Activated T-cell treated with anti-CD3 and anti-CD28 coated beads, Interleukin-2, amount 50 U/mL, for 72 hours (primary cell): ENCODE measurements at places on chromosomes 11 and 22.
A peak's percentile ranks its signal among the peaks of the same experiment; 100 is the strongest.

- DNase-seq, result no peak
Observed at GRCh38 chr11:82462608-82463242, 270.9 kb downstream of the FAM181B start.

- no peak for DNase-seq
Observed at GRCh38 chr11:9717040-9717357, 53.1 kb downstream of the SWAP70 start.

DNA sequence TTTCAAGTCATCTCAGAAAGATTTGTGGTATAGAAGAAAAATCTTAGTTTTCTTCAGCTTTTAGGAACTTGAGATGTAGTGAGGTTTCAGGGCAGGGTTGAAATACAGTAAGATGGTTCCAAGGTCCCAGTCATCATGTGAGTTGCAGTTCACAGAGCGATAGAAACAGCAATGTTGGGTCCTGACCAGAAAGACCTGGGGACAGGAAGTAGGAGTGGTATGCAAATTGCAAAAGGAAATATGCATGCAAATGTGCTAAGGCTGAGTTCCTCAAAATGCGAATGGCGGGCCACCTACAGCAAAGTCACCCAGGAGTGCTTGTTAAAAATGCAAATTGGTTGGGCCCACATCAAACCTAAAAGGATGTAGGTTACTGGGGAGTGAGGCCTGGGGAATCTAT is 1032.7 kb upstream of the TENM4 start:
- no peak for DNase-seq

DNA sequence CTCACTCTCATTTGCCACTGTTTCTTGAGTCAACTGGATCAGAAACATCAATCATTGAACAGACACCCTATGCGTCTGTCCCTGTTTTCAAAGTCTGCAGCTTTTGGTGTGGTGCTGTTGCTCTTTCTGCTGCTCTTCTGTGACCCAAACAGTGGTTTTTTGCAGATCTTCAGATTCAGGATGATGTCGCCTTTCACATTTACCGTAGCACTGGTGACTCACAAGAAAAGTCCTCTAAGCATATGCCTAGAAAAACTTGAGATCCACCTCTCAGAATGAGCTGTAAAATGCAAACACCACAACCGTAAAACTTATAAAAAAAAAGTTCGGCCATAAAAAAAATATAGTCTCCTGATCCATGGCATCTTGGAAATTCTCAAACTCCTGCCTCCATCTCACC is 400.4 kb downstream of the NTM start:
- DNase-seq, result no peak

DNA sequence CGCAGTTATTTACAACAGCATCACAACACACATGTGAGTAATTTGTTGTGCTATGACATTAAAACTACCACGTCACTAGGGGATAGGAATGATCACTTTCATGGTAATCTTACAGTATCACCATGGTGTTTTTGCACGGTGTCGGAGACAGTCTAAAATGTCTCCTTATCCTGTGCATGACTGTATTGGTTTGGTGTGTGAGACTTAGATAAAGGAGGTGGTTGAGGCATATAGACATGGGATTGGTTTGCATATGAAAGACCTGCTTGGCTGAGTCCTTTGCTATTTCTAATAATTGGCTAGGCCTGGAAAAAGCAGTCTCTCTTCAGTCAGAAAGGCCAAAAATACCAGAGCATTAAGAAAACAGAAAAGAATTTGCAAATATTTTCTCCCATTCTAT is 30.2 kb downstream of the MSANTD4 start:
- no peak for DNase-seq

DNA sequence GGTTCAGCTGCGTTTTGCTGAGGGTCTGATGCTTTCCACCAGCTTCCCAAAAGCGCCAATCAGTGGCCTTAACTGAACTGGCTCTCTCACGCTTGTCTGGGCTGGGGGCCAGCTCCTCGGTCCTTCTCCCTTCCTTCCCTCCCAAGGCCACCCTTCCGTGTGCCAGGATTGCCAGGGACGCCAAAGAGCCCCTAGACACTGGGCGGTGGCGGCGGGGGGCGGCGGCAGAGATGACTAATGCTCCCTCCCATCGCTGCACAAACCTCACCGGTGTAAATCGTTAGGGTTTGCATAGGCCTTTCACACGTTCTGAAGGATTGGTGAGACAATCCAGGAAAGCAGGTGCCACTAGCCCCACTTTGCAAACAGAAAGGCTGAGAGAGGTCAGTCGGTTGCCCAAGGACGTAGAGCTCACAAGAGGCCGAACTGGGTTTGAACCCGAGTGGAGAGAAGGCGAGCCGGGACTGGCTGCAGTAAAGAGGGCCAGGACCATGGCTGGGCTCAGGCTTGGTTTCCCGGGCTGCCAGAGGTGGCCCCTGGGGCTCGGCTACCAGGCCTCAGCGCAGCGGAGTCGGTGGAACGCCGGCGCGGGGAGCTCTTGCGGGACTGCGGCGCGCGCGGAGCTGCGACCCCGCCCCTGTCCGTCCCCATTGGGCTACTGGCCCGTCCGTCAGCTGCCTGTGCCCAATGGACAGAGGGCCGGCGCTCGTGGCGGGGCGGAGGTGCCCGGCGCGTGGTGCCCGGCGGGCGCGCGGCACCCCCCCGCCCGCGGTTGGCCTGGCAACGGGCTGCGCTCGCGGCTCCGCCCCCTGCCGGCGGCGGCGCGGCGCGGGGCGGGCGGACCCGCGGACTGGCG is 589 bp upstream of the GNAZ start:
- DNase-seq, result peak; percentile 91

DNA sequence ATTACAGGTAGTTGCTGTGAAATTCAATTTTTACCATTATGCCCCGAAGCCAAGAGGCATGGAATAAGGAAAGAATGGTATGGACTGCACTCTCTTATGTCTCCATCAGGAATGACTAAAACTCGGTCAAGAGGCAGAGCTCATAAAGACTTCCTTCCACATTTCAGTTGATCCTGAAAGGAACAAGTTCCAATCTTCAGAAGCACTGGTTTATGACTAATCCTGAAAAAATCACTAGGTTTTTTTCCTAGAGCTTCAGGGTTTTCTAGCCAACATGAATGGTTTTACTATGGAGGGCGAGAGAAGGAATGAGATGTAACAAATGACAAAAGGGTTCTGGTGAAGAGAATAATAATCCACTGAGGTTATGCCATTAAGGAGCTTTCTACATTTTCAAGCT is 832.2 kb downstream of the NTM start:
- DNase-seq, result no peak

GRCh38 chr11:19194620-19195308 is 7.0 kb downstream of the CSRP3 start:
- no peak for DNase-seq

DNA sequence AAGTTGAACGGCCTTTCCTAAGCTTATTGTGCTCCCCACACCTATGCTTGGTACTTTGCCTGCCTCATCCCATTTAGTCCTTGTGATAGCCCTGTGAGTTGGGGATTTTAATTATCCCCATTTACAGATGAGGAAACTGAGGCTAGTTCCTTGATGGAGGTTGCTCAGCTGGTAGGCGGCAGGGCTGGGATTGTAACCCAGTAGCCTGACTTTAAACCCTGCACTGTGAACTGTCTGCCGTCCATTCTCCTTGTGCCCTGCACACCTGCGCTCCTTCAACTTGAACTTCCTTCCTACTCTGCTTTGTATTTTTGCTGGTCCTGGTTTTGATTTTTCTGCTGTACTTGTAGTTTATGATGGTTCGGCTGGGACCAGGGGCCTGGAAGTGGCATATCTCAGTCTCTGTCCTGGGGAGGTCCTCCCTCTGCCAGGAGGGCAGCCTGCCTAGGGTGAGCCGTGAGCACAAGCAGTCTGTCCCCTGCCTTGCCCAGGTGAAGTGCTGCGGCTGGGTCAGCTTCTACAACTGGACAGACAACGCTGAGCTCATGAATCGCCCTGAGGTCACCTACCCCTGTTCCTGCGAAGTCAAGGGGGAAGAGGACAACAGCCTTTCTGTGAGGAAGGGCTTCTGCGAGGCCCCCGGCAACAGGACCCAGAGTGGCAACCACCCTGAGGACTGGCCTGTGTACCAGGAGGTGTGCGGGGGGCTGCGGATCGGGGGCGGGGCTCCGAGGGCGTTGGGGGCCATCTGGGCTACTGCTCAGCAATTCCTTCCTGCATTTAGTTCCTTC is 52.4 kb downstream of the CD82 start:
- no peak for DNase-seq

- peak; percentile 66 for DNase-seq
Observed at GRCh38 chr22:46262449-46263215, 511 bp downstream of the PKDREJ start.

GRCh38 chr22:47352920-47353700 is 590.7 kb downstream of the TBC1D22A start:
- DNase-seq, result no peak

DNA sequence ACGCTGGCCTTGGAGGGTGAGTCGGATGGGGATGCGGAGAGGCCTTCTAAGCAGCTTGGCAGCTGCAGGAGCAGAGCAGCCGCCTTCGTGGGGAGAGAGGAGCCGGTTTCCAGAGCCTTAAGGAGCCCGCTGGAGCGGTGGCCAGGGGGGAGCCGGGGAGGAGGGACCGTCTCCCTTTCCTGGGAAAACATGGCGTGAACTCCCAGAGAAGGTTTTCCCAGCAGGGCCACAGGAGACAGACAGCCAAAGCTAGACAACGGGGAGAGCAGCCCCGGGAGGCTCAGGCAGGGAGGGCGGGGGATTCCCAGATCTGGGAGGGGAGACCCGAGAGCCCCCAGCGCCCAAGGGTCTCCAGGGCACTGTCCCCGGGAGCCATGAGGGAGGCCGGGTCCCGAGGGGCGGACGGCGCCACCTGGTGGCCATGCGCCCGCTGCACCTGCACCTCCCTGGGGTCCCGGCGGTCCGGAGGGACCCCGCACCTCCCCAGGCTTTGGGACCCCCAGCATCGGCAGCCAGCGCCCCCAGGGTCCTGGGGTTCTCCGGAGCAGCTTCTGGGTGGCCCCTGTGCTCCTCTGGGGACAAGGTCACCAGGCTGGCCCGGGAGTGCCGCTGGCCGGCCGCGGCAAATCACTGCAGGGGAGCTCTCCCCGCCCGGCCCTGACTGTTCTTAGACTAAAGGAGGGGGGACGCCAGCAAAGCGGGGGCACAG is 2.4 kb upstream of the SYT8 start:
- peak; percentile 79 for DNase-seq

DNA sequence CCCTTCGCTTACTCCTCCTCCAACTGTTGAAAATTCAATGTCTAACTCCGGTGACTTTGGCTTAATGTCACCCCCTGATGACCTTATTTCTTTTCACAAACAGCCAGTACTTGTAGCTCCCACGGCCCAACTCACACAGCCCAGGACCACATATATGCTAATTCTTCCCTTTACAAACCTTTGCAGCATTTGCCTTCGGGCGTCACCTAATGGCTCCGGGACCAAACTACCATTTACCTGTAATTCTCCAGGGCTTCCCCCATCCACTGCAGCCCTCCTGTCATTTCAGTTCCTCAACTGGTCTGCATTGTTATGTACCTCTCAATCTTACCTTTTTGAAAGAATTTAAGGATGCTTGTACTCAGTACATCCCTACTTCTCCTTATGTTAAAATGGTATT is 29.8 kb upstream of the OR56B4 start:
- no peak for DNase-seq
